Osteocyte (in vitro differentiated cells): ENCODE measurements at places on chromosomes 12 and 14. TPM values are rescaled to one million over a fixed set of nuclear protein-coding genes. Genes with fewer than 3 reads are reported as not detected.

DNA sequence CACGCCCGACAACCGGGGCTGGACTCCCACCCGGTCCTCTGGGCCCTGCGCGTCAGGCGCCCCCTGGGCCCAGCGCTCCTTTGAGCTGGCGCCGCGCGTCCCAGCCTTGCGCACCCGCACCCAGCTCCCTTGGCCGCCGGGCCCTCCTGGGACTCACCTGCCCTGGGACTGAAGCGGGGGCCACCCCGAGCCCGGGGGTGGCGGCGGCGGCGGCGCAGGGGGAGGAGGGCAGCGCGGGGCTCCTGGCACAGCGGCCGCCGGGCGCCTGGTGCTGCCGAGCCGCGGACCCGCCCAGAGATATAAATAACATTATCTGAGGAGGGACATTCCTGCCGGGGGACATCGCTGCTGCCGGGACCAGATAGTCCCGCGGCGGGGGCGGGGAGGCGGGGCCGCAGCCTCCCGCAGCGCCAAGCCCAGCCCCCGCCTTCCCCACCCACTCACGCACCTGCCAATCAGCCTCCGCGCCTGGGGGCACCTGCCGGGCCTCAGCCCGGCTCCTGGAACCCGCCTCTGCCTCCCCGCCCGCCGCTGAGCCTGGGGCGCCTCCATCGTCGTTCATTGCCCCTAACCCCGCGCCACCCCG is at the start of gene SPTB:
Gene SPTB, minus strand, starts transcription at position 273 of the 586 bp plus-strand sequence. CDS start 56,813 bp downstream, outside the sequence.
- no peak within 1 kb of the TSS for H3K27ac ChIP-seq
- peaks cover 2% of the 10 kb centered on the region for H3K36me3 ChIP-seq
- H3K4me1 ChIP-seq = peaks cover 3% of the 10 kb centered on the region
- H3K4me3 ChIP-seq = peak within 1 kb of the TSS; percentile 75

DNA sequence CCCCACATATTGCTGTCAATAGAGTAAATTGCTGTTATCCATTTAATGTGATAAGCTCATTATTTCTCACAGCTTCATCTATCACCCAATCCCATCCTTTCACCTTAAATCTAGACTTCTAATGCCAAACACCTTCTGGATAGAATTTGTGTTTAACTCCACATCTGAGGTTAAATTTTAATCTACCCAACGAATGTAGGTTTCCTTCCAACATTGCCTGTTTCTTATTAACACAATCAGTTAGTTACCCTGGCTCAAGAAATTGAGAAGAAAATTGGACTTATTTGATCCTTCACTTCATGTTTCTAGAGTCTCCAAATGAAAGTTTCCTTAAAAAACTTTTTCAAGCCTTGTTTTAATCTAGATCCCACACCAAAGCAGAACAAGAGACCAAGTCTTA is 67.3 kb downstream of the PTPRO start:
- H3K27me3 ChIP-seq = peaks cover 27% of the 10 kb centered on the region
- no peaks in the 10 kb centered on the region for H3K4me1 ChIP-seq
- H3K36me3 ChIP-seq = no peaks in the 10 kb centered on the region
- no peak overlapping the region for H3K4me3 ChIP-seq

The SLC8A3 gene
- not detected in 2 replicates for total RNA-seq

The TFCP2 gene
- 20.6 and 21.1 TPM in 2 replicates for total RNA-seq

GRCh38 chr14:102081231-102082080 is 5.4 kb downstream of the HSP90AA1 start:
- H3K36me3 ChIP-seq = peaks cover 68% of the 10 kb centered on the region
- H3K27ac ChIP-seq = no peak overlapping the region
- H3K27me3 ChIP-seq = no peaks in the 10 kb centered on the region
- peaks cover 38% of the 10 kb centered on the region for H3K4me1 ChIP-seq
- no peak for DNase-seq

The LRRC9 gene
- not detected in 2 replicates for total RNA-seq

- no peaks in the 10 kb centered on the region for H3K27me3 ChIP-seq
- DNase-seq = no peak
- H3K27ac ChIP-seq = peak overlapping the region; percentile 76
- peaks cover 1% of the 10 kb centered on the region for H3K36me3 ChIP-seq
- H3K4me1 ChIP-seq = peaks cover 48% of the 10 kb centered on the region
These were observed 275.4 kb downstream of the PAWR start for GRCh38 chr12:79415321-79415720.
